ENCODE measurements at places on chromosomes 3 and 15.

DNA sequence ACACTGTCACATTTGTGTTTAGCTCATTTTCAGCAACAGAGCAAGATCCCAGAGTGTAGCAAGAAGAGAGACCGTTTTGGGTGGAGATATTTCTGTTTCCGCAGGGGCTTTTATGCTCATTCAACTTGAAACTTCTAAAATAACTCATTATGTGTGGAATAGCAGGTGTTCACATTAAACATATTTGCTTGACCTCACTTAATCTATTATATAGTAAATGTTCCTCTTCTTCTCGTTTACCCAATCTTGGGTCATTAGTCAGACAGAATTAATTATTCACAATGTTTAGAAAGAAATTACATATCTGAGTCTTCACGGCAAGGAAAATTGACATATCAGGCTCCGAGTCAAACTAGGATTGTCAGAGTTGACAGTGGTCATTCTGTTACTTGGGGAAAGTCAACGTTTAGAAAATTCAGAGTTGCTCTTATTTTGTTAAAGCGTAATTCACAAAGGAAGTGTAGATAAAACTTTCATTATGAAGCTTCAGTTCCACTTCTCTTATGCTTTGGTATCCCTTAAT lies 222.9 kb downstream of the TPRG1 start:
- DNase-seq = no peak

- DNase-seq = no peak
Observed at GRCh38 chr3:89957451-89957850, 850.0 kb downstream of the EPHA3 start.

DNA sequence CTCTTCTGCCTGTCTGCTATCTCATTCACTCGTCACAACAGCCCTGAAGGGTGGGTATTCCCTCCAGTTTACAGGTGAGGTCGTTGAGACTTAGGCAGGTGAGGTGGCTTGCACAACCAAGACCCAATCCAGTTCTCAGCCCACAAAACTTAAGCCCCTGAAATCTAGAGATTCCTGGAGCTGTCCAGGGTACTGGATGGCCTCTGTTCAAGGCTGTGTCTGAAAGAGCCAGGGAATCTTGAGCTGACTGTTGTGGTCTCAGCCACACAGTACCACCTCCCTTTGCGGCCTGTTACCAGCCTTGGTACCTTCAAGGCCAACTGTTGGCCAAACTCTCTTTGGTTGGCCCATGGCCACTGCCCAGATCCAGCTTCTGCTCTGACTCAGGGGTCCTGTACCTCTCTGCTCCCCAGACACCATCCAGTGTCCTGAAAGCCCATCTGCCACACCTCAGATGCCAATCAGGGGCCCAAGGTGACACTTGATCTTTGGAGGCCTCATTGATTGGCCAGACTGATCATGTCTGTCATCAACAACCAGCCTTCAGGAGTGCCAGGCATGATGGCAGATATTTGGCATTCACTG lies 10.9 kb upstream of the FAM107A start:
- DNase-seq = no peak

DNA sequence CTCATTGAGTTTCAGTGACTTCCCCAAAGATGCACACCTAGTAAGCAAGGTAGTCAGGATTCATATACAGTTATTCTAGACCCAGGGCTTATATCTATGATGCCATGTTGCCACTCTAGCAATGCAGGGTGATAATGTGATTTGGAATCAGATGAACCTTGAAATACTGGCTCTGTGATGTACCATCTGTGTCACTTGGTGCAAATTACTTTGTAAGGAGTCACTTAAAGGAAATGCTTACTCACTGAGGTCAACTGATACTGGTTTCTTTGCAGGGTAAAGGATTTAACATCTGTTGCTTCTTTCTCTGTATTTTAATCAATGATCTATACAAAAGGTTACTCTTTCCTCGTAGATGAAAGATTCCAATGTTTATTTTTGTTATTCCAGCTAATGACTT lies 10.8 kb downstream of the ASB14 start:
- no peak for DNase-seq

DNA sequence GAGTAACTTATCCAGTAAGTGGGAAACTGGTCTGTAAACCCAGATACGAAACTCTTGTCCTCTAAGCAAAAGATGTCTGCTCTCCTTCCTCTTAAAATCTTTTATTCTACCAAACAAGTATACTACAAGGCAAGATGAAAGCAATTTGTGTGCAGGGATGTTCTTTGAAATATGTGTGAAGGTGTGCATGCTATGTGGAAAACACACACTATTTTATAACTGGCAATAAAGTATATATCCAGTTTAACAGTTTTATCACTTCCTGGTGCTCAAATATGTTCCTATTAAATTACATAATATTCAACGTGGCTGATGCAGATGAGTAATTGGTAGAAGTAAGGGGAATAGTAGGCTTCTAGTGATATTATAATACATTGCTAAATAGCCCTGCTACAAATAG lies 566.5 kb downstream of the ROBO2 start:
- DNase-seq = no peak

GRCh38 chr3:150363420-150363819 lies 44.7 kb upstream of the TSC22D2 start:
- no peak for DNase-seq

GRCh38 chr3:186320862-186321568 lies 41.0 kb downstream of the DGKG start:
- DNase-seq = no peak

DNA sequence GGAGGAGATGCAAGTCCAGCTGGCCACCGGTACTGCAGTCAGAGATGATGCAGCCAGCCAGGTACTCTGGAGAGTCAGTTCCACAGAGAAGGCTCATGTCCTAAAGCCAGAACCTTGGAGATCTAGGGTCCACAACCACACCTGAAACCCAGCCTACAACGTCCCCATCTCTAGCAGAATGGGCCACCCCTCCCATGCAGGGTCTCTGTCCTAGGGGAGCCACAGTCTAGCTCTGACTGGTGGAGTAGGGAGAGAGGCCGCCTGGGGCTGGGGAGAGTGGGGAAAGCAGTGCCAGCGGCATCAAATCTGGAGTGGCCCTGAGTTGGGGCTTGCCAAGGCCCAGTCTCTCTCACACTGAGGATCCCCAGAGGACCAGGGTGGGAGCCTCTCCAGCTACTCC lies 43.5 kb downstream of the PTH1R start:
- no peak for DNase-seq

- no peak for DNase-seq
Observed at GRCh38 chr15:74542166-74543042, 1.4 kb downstream of the ARID3B start.
